ENCODE measurements at places on chromosomes 4 and X.
A peak's percentile ranks its signal among the peaks of the same experiment; 100 is the strongest.

DNA sequence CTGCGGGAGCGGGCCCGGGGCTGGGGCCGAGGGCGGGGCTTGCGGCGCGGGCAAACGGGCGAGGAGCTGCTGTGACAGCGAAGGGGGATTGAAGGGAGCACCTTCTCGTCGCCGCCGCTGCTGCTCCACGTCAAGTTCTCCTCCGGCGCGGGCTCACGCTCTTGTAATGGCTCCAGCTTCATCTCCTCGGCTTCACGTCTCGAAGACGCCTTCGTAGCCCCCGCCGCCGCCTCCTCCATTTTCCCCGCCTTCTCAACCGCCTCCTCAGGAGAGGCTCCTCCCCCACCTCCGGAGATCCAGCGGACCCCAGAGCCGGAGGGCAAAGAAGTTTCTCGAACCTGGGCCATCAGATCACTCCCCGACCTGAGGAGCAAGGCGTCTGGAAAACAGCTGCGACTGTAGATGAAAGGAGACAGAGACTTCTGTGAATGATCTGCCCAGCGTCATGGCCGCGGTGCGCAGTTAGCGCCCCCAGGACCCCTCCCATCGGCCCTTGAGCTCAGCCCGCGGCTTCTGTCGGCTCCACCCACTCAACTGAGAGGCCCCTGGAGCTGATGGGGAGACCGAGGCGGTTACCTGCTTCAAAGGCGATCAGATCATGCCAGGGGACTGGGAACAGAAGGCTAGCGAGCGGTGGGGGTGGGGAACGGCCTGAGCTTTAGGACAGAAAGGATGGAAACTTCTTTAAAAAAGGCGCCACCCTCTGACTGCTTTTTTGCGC lies 895 bp downstream of the USP51 start:
- DNase-seq = peak; percentile 76

GRCh38 chr4:175951794-175952193 lies 113.8 kb upstream of the WDR17 start:
- no peak for DNase-seq

DNA sequence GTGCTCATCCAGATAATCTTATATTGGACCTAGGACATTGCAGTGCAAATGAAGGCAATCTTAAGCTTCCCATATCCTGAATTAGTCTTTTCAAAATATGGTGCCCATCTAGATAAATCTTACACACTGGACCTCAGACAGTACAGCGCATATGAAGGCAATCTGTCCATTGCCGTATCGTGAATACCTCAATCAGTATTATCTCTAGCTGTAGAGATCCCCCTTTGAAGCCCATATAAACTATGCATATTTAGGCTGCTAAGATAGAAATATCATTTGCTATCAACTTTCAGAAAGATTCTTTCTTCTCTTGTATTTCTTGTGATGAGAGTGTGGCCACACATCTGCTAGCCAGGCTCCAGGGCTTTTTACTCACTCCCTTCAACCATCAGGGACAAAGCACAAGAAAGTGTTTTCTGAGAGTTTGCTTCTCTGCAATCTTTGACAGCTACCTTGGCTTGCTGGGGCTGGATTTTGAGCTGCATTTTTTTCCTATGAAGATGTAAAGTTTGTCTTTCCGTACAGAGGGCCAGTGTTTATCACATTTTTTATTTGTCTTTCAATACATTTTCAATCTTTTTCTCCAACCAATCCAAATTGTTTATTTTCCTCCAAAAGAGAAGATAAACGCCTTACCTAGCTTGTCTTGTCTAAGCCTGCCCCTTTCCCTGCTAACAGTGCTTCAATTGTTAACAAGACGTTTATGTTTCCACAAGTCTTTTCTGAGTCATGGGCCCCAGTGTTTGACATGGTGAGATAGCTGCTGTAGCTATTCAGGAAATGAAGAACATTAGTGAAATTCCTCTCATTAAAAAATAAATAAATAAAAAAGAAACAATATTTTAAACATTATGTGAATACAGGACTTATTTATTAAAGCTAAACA lies 57.6 kb upstream of the FAT1 start:
- DNase-seq = no peak

DNA sequence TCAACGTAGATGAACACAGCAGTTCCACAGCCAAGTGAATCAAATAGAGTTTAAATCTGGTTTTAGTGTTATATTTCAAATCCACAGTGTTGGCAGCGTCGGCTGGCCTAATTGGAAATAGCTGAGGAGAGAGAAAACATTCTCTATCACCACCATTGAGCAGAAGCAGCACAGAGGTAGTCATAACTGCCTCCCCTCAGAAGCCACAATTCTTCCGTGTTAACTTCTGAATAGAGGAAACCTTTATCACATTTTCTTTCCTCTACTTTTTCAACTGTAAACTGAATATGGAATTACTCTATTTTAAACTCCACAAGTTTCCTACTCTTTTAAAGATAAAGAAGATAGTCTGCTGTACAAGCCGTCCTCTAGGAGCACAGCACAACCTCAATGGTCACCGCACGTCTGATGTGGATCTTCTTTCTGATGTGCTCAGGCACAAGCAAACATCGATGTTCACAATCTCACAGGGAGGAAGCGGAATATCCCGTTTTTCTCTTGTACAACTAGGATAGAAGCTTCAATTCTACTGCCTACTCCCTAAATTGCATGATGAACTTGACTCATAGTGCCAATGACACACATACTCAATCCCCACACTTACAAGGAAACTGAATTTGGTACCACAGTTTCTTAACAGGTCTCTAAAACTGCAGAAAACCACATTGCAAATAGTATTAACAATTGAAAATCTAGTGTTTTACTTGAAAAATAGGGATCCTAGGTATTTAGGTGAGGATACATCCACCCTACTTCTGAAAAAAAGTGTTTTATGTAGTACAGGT lies 217.8 kb upstream of the ETNPPL start:
- DNase-seq = no peak

GRCh38 chr4:185914583-185915199 lies 102.7 kb upstream of the SORBS2 start:
- no peak for DNase-seq

DNA sequence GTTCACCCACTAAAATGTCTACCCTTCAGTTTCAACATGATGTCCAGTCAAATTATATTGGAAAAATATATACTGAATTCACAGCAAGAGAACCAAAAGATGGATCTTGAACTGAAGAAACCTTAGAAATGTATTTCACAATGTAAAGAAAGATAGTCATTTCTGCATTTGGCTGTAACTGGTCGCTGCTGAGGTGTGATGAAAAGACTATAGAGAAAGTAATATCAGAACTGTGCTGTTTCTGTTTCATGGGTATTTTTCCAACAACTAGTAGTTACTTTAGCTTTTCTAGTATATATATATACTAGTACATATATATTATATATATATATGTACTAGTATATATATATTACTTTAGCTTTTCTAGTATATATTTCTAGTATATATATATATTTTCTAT lies 91.3 kb downstream of the GPM6A start:
- DNase-seq = no peak

GRCh38 chr4:173731257-173731656 lies 201.2 kb upstream of the HAND2 start:
- DNase-seq = no peak
